ENCODE measurements at places on chromosomes 2 and 18.

- no peak for DNase-seq
Measured at GRCh38 chr18:76764291-76764901, 58.0 kb upstream of the ZNF236 start.

GRCh38 chr2:156004459-156004858, 328.1 kb downstream of the NR4A2 start:
- DNase-seq, result no peak

DNA sequence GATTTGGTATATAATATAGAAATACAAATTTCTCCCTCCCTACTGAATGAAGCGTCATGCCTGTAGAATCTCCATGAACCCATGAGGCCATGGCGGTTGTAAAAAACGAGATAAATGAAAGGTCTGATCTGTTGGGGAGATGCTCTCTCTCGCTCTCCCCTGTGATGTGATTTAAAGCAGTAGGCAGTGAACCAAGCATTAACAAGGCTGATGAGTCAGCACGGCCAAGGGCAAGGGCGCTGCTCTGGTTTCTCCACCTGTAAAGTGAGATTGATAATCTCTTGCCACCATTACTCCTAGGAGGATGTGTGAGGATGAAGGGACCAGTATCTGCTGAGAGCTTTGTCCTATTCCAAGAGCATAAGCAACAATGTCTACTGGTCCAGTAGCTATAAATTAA, 553.3 kb downstream of the CMPK2 start:
- DNase-seq, result no peak

DNA sequence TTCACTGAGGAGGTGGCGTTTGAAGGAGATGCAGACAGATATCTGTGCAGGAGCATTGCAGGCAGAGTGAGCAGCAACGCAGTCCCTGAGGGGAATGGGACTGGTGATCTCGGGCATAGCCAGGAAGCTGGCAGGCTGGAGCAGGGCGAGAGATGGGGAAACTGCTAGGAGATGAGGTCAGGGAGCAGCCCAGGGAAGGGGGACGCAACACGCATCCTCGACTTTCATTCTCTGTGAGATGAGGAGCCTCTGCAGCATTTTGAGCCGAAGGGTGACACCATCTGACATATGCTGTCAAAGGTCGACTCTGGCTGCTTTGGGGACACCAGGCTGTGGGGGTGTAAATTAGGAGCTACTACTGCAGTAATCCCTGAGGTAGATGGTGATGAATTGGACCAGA, 4.3 kb upstream of the CHRNA1 start:
- no peak for DNase-seq

DNA sequence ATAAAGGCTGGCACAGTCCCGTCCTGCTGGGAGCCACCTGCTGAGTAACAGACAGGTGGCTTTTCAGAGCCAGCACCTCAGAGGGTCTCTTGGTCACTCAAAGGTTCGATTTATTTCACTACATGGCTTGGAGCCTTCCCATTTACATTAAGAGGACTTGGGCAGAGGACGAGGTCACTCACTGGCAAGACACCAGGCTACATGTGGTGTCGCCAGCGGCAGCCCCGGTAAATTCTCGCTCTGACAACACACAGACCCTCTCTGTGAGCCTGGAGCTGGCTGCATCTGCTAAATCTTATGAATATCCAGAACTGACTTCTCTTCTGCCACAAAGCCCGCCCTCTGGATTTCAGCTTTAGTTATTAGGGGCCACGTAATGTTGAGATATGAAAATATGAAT, 254.7 kb downstream of the VAPA start:
- DNase-seq, result no peak

- DNase-seq, result no peak
Measured at GRCh38 chr2:233556881-233557736, 9.5 kb downstream of the USP40 start.

- DNase-seq, result peak; percentile 26
Measured at GRCh38 chr2:165793779-165794535, at the start of gene GALNT3. GALNT3 (minus strand) TSS chr2:165794247; CDS start chr2:165770700, 23,547 bp downstream.

DNA sequence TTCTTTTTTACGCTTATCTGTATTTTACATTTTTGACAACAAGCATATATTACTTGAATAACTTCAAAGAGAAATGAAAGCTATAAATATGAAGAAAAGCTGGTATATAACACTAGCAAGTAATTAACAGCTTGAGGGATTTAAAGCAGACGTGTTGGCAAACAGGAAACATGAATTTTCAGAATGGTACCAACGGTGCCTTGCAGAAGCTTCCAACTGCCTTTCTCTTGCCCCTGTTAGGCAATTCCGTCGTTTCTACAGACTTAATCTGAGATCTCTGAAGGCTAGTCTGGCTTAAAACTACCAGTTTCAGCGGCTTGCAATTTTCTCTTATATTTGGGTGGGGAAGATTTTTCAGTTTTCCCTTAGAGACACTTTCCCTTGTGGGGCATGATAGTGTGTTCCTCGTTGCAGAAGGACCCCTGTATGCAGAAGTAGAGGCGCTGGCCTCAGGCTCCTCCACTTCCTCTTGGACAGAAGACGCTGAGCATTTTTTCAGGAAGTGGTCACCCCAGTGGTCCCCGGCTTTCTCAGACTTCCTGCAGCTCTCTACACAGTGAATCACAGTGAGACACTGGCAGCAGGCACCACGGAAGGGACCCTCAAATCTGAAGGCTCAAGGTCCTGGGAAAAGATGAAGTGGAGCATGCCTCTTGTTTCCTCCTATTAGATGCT, 56.2 kb upstream of the SLC16A14 start:
- DNase-seq, result no peak

DNA sequence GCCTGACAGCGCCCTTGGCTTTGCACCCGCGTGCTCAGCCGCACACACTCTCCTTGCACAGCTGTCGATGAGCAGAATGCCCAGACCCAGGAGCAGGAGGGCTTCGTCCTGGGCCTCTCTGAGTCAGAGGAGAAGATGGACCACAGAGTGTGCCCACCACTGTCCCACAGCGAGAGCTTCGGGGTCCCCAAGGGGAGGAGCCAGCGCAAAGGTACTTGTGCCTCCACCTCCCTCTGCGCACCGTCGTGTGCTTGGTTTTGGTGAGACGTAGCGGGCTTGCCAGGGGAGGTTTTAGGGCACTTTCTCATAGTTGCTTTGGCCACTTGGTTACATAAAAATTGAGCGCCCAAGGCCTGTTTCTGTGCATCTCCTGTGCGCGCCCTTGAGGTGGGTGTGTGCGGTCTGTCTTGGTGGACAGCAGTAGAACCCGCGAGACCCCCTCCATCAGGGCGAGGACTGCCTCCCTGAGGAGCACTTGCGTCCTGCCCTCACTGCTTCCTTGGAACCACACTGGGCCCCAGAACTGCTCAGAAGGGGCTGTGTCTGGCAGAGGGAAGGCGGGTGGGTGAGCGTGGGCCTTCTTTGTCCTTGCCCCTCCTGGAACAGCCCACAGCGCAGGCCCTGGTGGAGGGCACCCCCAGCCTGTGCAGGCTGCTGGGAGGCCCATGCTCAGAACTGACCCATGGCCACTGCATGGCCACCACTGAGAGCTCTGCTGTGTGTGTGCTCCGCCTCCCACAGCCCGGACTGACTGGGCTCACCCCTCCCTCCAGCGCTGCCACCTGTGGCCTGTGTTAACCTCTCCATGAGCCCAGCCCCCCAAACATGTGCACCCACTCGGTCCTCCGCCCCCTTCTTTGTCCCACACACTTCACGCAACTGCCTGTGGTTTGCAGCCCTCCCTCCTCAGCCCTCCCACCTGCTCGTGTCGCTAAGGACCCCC, 95.9 kb downstream of the DGKD start:
- no peak for DNase-seq

GRCh38 chr2:121721926-121722325, 14.7 kb downstream of the NIFK start:
- no peak for DNase-seq

DNA sequence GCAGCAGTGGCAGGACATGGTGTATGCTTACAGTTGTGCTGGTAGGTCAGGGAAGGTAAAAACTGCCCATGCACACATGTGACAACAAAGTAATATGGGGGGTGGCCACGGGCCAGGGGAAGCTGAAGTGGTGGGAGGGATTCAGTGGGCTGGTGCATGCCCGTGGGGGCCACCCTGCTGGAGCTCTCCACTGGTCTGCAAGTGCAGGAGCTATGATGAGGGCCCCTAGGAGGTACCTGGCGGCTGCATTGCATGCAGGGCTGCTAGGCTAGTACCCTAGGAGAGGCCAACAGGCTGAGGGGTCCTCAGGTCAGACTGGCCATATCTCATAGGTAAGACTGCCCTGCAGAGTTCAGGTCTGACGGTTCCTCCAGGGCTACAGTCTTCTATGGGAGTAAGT, 265.9 kb downstream of the NUP35 start:
- no peak for DNase-seq

- no peak for DNase-seq
Measured at GRCh38 chr2:201949181-201949926, 84.3 kb upstream of the FZD7 start.

GRCh38 chr18:35045121-35045520, 3.9 kb downstream of the MAPRE2 start:
- DNase-seq, result no peak

DNA sequence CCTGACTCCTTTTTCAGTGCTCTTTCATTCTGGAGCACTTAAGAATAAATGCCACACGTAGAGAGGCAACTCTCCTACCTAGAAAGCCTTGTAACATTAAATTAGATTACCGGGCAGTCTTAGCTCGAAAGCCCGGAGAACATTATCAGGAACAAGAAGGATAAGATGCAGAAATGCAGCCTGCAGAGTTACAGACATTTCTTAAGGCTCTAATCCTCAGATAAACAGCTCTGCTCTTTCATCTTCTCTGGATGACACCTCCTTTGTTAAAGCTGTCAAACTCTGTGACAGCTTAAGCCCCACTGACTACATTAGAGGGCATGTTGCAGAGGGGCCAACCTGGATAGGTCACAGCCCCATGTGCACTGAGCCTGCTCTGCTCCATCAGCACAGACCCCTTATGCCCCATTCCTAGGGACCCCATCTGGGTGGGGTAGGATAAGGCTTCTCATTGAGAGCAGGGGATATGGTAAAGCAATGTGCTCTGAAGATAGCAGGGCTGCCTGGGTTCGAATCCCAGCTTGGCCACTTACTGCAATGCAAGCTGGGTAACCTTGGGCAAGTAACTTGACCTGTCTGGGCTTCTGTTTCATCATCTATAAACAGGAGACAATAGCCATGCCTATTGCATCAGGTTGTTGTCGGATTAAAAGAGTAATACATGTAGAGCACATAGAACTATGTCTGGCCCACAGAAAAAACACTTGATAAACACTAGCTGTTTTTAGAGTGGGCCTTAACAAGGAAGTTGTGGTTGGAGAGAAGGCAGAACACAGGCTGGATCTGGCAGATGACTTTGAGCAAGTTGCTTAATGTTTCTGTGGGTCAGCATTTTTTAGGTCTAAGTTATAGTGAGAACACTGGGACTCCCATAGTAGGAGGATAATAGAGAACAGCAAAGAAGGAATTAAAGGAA, 111.4 kb downstream of the THNSL2 start:
- DNase-seq, result no peak

GRCh38 chr2:153386481-153386897, 92.1 kb downstream of the RPRM start:
- no peak for DNase-seq

DNA sequence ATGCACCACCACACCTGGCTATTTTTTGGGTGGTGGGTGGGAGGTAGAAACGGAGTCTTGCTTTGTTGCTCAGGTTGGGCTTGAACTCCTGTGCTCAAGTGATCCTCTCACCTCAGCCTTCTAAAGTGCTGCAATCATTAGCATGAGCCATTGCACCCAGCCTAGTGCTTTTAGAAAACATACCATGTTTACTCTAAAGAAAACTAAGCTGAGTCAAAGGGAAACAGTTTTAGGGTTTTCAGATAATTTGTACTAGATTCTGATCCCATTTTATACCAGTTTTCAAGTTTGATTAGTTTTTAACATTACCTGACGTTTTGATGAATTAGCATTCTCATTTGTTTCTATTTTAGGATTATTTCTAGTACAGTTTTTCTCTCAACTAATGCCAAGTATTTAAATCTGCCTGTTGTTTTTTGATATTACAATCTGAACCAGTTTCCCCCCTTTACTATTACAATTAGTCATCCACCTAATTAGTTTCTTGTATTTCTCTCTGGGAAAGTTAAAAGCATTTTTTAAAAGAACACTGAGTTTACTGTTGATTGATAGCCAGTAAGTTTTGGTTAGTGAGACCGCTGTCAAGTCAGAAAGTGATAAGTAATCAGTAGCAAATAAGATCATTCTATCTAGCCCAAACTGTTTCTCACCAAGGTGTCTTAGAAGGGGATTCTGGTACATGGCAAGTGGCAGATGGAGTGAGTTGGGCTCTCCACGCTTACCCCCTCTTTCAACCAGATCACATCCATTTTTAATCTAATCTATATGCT, 24.2 kb upstream of the TBR1 start:
- no peak for DNase-seq

DNA sequence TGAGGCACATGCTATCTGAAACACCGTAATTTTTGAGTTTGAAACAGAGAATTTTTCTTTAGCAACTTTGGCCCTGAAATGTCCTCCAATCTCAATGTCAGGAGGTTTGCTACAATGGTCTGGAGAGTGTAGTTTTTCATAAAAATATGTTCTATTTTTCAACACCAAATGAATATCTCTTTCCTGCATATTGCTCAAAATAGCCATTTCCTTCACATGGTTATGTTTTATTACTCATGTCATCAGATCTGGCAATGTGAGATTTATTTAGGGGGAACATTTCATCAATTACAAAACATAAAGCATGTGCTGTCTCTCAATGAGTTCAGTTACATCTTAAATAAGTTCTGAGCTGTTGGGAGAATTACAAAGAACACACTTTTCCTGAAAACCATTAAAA, 871.9 kb upstream of the FSHR start:
- no peak for DNase-seq

All from endothelial cell (in vitro differentiated cells).